ENCODE measurements at places on chromosomes 3 and 15. TPM values are rescaled to one million over a fixed set of nuclear protein-coding genes. Genes with fewer than 3 reads are reported as not detected.

- no peak for DNase-seq
Observed at GRCh38 chr3:171175741-171176234, 149.3 kb upstream of the SLC2A2 start.

Gene POPDC2
- polyA plus RNA-seq, result 23.8 TPM

- no peak for DNase-seq
Observed at GRCh38 chr3:153180860-153181372, 18.9 kb downstream of the RAP2B start.

DNA sequence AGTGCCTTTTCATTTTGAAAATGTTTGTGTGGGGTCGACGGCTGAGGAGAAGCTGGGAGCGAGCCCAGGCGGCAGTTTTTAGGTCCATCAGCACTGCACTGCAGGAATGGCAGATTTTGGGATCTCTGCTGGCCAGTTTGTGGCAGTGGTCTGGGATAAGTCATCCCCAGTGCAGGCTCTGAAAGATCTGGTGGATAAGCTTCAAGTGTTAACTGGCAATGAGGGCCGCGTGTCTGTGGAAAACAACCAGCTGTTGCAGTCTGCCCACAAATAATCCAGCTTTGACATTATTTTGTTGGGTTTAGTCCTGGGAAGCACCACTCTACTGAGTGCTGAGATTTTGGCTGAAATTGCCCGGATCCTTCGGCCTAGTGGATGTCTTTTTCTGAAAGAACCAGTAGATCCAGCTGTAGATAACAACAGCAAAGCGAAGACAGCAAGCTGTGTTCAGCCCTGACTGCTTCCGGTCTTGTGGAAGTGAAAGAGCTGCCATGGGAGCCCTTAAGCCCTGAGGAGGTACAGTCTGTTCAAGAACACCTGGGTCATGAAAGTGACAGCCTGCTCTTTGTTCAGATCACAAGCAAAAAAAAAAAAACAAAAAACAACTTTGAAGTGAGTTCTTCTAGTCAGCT is 13.1 kb upstream of the ANP32A start:
- no peak for DNase-seq

Gene UACA
- polyA plus RNA-seq, result 127 TPM

- no peak for DNase-seq
Observed at GRCh38 chr3:16350597-16351318, 85.7 kb downstream of the OXNAD1 start.

Gene AADAC
- 0.45 TPM for polyA plus RNA-seq

DNA sequence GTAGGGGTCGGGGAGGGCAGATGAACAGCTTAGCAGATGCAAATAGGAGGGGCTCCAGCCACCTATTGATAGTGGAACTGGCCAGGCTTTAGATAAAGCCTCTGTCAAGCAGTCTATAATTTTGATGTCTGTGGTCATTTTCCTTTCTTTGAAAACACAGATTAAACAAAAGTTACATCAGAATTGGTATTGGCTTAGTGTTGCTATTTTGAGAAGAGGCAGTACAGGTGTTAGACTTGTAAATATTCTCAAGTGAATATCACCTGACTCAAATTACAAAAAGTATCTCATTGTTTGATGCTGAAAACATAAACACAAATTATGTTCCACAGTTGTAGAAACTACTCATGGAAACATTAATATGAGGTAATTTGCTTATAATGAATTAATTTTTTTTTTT is 18.1 kb downstream of the GHRL start:
- no peak for DNase-seq

DNA sequence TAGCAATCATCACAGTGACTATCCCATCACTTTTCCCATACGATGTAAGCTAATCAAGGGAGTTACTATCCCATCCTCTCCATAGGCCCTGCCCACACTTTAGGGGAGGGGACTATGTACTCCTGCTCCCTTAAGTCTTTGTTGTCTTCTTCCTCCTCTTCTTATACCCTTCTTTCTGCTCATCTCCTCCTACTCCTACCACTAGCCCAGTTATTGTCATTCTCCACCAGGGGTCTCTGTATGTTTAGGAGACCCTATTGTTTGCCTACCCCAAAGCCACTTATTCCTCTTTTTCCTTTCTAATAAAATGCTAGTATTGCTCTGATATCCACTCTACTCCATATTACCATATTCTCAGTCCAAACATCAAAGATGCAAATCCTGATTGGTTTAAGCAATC is 27.8 kb downstream of the STAC start:
- no peak for DNase-seq

Gene GLDN
- polyA plus RNA-seq, result 0.34 TPM

- DNase-seq, result no peak
Observed at GRCh38 chr15:28913171-28913765, 27.5 kb downstream of the APBA2 start.

GRCh38 chr3:186772281-186772694 is 11.1 kb upstream of the EIF4A2 start:
- DNase-seq, result no peak

GRCh38 chr3:3666664-3667063 is 132.6 kb upstream of the LRRN1 start:
- DNase-seq, result no peak

Gene ZNF662
- 15.8 TPM for polyA plus RNA-seq

GRCh38 chr3:17847156-17847555 is 104.7 kb upstream of the TBC1D5 start:
- DNase-seq, result no peak

Gene CELF6
- polyA plus RNA-seq, result 2.1 TPM

DNA sequence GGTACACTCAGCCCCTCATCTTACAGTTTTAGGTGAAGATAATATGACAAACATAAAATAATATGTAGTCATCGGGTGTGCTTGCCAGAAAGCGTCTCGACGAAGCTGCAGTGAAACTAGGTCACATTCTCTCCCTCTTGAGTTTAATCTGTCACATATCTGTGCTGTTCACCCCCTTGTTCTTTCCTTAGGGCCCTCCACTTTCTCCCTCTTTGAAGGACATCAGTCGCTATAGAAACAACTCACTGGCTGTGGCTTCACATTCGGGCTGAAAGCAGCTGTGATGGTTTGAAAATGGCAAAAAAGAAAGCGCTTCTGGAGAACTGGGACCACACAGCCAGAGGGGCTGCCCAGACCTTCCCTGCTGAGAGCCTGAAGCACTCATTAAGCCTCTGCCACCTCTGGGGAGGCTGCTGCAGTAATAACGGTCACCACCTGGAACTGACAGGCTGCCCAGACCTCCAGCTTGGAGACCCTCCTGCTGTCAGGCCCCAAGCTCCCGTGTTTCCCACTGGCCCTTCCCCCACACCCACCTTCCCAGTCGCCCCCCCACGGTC is 50.3 kb downstream of the ABTB1 start:
- DNase-seq, result no peak

Gene AGTR1
- 31.0 TPM for polyA plus RNA-seq

DNA sequence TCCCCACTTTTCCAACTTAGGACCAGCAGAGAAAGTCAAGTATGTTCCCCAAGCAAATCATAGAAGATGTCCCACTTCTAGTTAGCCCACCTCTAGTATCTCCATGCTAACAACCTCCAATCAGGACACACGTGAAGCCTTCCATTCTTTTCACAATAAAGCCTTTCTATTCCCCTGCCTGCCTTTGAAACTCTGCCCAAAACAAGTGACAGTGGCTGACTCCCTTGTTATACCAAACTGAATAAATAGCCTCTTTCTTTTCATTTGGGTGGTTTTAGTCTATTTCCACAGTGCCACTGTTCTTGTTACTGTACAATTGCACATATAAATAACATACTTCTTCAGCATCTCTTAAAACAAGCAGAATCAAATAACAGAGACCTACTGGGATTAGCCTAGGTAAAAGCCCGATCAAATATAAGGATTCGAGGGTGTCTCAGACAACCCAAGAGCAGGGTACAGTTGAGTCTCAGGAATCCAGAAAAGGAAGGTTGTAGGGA is 118.0 kb upstream of the NPHP3 start:
- no peak for DNase-seq

Gene ARHGAP11A
- 12.4 TPM for polyA plus RNA-seq

DNA sequence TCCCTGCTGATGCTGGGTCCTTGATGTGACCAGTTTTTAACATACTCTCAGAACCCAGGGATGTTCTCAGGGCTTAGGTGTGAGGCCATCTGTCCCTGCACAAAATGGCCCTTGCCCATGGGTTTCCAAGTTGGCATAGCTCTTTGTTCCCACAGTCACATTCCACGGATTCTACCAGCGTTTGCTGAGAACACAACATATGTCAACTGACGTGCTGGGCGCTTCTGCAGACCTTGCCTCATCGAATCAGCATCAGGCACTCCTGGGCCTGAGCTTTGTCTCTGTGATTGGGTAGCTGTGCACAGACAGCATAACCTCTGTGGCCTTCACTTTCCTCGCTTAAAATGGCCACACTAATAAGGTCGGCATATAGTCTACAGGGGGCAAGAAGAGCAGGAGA is 69.0 kb downstream of the MGLL start:
- DNase-seq, result no peak

- DNase-seq, result no peak
Observed at GRCh38 chr15:78070049-78070700, 7.3 kb downstream of the TBC1D2B start.

- DNase-seq, result no peak
Observed at GRCh38 chr3:46546896-46547440, 19.1 kb downstream of the LRRC2 start.

GRCh38 chr3:64063207-64063982 is 40.1 kb upstream of the PSMD6 start:
- no peak for DNase-seq

Gene SLC51A
- polyA plus RNA-seq, result 7.8 TPM

Gene POC1A
- polyA plus RNA-seq, result 4.2 TPM

- no peak for DNase-seq
Observed at GRCh38 chr15:41905036-41905793, 11.4 kb upstream of the SPTBN5 start.

DNA sequence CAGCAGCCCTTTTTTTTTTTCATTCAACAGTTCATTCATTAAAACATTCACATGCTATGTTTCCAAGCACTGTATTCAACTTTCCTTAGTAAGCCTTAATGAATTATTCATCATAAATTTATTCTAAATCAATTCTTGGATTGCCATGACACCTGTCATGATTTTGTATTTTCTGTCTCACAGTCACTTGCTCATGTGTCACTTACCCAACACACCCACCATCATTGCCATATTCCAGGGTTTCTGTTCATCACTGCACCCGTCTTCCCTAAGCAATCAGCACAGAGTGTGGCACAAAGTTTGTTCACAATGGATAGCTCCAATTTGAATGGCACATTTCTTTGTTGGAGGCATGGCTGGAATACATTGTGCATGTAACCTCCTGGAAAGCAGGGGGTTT is 27.2 kb downstream of the CPNE4 start:
- no peak for DNase-seq

Gene COL6A6
- polyA plus RNA-seq, result 83.1 TPM

DNA sequence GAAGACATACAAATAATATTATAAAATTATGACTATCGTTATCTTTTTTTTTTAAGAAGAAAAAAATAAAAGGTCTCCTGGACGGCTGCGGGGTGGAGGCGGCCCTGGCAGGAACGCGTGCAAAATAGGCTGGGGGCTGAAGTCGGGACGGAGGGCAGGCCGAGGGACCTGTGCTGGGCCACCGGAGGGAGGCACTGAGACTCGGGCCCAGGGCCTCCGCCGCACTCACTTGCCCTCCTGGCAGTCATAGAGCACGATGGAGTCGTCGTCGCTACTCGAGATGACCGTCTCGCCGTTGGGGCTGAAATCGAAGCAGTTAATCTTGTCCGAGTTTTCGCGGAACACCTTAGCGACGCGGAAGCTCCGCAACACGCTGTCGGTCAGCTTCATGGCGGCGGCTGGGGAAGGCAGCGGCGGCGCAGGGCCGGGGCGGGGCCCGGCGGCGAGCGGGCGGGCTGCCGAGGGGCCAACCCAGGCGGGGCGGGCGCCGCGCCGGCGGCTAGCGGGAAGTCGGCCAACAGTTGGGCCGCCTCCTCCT is 408 bp downstream of the WDR82 start:
- no peak for DNase-seq

- no peak for DNase-seq
Observed at GRCh38 chr3:112539825-112540650, 21.7 kb downstream of the ATG3 start.

GRCh38 chr15:63983061-63983711 is 63.1 kb downstream of the DAPK2 start:
- DNase-seq, result no peak
